ENCODE measurements at places on chromosomes 5 and 9.

DNA sequence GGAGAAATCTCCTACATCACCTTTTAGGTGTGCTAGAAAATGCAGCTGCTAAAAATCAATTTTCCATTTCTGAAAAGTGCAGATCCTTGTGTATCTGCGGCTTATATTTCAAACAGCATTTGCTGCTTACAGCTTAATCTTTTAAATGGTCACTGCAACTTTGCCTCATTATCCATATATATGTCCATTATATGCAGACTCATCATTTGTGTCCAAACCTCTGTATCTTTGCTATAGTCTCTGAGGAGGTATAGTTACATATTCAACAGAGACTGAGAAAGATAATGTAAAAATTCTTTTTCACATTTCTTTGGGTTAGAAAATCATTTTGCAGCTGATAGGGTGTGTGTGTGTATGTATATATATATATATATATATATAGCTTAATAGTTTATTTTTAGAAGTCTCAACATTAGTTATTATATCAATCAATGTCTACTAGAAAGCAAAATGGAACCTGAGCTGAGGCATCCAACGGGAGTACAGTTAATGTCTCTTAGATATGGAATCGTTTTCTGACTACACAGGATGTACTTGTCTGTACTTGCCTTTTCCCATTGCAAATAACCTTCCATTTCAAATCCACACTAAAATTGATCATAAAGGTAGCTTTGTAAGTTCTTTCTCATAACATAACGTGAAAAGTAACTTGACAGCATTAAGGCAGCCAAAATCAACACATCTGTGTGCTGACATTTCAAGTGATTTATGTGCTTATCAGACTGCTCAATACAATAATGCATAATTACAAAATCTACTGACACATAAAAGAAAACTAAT lies 267.0 kb upstream of the HAPLN1 start:
- DNase-seq = no peak

- no peak for DNase-seq
Measured at GRCh38 chr9:27365707-27366376, 68.9 kb upstream of the EQTN start.

- DNase-seq = no peak
Measured at GRCh38 chr5:10734037-10734709, 26.9 kb downstream of the DAP start.

- no peak for DNase-seq
Measured at GRCh38 chr5:139650031-139650688, 2.0 kb downstream of the CXXC5 start.

DNA sequence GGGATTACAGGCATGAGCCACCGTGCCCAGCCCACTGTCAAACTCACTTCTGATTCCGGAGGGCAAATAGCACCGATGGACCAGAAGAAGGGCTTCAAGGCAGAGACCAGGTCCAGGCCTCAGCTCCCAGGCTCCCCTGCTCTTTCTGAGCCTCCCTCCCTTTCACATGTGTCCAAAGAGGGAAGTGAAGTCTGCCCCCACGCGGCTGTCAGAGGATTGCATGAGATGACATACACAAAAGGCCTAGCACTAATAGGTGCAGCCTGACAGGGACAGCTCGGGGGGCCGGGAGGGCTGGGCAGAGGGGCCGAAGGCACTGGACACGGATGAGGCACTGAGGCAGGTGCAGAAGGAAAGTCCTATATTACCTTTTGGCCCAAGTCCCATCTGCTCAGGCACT lies 16.1 kb downstream of the FBP1 start:
- no peak for DNase-seq

- DNase-seq = no peak
Measured at GRCh38 chr5:170265522-170265921, 32.1 kb downstream of the LCP2 start.

- no peak for DNase-seq
Measured at GRCh38 chr9:110996436-110997220, 41.6 kb downstream of the LPAR1 start.

DNA sequence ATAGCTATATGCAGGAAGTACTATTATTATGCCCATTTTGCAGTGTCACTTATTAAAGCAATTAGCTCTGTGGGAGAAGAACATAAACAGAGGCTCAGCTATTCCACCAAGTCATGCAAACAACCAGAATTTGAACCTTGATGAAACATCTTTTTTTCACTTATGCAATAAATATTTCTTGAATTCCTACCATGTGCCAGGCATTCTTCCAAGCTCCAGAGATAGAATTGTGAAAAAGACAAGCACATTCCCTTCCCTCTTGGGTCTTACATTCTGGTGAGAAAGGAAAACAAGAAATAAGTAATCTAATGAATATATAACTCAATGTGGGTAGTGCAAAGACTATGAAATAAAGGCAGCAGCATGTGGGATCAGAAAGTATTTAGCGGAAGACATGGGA lies 32.1 kb upstream of the ADRB2 start:
- DNase-seq = no peak

DNA sequence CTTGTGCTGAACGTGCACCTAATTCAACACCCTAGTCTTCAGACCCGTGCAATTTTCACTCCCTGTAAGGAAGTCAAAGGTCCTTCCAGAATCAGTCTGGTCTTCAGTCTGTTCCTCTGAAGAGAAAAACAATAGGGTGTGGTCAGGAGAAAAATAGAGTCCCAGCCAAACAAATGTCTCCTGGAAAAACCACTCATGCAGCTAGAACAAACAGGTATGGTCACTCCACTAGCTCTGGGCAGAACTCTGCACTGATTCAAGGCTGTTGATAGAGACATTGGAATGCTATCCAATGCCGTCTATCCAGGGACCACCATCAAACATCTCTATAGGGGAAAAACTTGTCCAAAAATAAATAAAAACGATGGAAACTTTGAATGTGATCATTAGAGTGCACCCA lies 81.8 kb upstream of the MAP3K1 start:
- no peak for DNase-seq

- no peak for DNase-seq
Measured at GRCh38 chr5:135092476-135092875, 58.4 kb upstream of the PITX1 start.

- DNase-seq = no peak
Measured at GRCh38 chr5:173232499-173233346, 2.3 kb downstream of the NKX2-5 start.

GRCh38 chr5:17212996-17213395 lies 4.4 kb upstream of the BASP1 start:
- DNase-seq = no peak

- no peak for DNase-seq
Measured at GRCh38 chr9:90642570-90643539, at the start of gene DIRAS2. Gene DIRAS2, minus strand, starts transcription at chr9:90642824. Its CDS starts 28,997 bp downstream, at chr9:90613827.

- DNase-seq = no peak
Measured at GRCh38 chr5:177092178-177093081, 5.7 kb downstream of the FGFR4 start.

- DNase-seq = no peak
Measured at GRCh38 chr5:169910393-169910792, 69.9 kb downstream of the INSYN2B start.

GRCh38 chr5:31888564-31888963 lies 249.6 kb downstream of the PDZD2 start:
- DNase-seq = no peak

DNA sequence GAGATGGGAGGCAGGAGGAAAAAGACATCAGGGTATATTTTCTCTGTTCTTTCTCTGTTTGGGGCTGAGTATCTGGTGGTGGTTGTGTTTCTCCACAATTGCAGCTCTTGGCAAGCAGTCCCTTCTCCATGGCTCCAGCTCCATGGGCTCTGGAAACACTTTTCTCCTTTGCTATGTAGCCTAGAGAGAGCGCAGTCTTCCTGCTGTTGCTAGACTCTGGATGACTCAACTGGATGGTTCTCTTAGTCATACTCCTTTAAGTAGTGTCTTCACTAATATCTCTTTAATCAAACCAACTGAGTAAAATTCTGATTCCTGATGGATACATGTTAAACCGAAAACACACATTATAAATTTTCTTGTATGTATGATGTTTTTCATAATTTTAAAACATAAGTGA lies 3.3 kb upstream of the PLGRKT start:
- no peak for DNase-seq

GRCh38 chr9:108772301-108772894 lies 83.4 kb downstream of the ACTL7B start:
- DNase-seq = no peak

GRCh38 chr9:90789408-90789807 lies 12.2 kb upstream of the SYK start:
- DNase-seq = no peak

DNA sequence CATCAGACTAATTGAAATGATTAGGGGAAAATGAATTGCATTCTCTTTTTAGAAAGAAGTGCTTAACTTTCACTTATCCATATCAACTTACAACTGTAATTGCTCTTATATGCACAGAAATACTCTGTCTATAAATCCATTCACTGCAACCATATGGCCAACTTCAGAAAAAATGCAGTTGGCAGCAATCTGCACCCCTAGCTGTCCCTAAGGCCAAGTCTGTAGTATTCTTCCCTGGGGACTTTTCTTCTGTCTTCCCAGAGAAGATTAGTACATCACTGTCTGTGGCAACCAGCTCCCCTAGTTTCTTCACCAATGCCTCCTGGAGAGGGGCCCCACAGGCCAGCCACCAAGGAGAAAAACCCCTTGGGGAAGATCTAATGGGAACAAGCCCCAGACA lies 45.4 kb downstream of the ABCA1 start:
- DNase-seq = no peak

DNA sequence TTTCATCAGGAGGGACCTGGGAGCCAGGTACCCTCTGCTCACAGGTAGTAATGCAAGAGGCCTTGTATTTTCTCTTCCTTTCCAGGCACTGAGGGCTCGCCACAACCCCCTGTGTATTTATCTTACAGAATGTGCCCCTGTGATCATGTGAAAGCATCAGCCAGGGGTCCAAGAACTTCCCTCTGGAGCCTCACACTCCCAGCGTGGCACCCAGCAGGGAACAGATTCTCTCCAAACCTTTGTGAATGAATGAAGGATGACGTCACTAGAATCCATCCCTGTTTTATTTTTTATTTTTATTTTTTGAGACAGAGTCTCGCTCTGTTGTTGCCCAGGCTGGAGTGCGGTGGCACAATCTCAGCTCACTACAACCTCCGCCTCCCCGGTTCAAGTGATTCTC lies 107.3 kb upstream of the IER5L start:
- no peak for DNase-seq

- no peak for DNase-seq
Measured at GRCh38 chr9:136352682-136353081, 10.9 kb downstream of the DNLZ start.

- DNase-seq = no peak
Measured at GRCh38 chr5:41878643-41879478, 8.6 kb upstream of the OXCT1 start.

- no peak for DNase-seq
Measured at GRCh38 chr5:74095871-74096270, 469.9 kb downstream of the ARHGEF28 start.

DNA sequence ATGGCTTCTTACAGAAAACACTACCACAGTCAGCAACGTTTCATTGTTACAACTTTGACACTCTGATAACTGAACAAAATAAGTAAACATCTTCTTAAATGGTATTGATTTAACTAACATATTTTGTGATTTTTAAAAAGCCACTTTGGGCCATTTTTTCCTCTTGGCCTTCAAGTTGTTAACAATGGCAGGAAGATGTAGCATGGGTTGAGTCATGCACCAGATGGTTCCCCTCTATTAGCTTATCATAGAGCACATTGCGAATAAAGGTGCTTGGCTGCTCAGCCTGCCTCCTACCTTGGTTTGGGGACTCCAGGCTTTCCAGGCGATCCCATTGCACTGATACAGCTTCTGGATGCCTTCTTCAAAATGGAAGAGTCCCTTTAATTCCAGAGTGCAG lies 24.1 kb upstream of the CER1 start:
- no peak for DNase-seq

GRCh38 chr9:136147038-136147889 lies 28.6 kb upstream of the TMEM250 start:
- no peak for DNase-seq

GRCh38 chr5:135095871-135096270 lies 61.8 kb upstream of the PITX1 start:
- no peak for DNase-seq

GRCh38 chr9:134724202-134724911 lies 82.8 kb downstream of the COL5A1 start:
- DNase-seq = no peak

DNA sequence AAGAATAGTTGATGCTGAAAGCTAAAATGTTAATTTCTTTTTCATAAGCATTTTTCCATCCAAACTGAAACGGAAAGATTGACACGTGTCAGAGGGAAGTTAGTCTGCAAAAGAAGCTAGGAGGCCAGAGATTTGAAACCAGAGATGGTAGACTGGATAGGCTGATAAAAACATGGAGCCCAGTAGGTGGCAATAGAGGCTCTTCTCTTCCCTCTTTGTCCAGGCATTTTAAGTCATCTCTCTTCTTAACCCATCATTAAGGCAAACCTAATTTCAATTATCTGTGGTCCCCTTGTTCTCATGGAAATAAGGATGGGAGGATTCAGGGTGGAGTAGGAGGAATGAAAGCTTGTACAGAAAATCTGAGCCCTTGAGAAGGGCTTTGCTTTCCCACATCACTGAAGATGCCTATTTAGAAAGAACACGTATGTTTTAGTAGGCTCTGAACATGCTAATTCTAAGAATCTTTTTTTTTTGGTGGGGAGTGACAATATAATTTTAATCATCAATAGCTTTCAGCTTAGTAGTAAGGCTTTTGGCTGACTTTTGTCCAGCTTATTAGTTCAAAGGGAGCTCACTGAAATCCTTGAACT lies 66.6 kb downstream of the ZNF474 start:
- DNase-seq = no peak

DNA sequence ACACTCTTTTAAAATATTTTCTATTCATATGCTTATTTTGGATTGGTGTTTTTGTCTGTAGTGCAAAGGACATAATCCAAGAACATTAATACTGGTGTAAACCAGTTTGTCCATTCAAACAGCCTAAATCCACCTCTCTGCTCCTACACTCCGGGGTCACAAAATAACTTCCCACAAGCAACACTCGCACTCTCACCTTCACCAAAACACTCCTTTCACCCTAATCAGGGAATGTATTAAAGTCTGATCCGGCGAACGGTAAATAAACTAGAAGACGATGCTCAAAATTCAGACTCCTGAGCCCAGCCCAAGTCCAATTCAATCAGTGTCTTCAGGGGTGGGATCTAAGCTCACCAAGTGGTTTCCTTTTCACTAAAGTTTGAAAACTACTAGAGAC lies 649 bp downstream of the AP3B1 start:
- DNase-seq = no peak
